Left ventricle myocardium inferior (tissue), 1 donor: ENCODE measurements at places on chromosomes 11 and 22. TPM values are rescaled to one million over a fixed set of nuclear protein-coding genes. Genes with fewer than 3 reads are reported as not detected.

DNA sequence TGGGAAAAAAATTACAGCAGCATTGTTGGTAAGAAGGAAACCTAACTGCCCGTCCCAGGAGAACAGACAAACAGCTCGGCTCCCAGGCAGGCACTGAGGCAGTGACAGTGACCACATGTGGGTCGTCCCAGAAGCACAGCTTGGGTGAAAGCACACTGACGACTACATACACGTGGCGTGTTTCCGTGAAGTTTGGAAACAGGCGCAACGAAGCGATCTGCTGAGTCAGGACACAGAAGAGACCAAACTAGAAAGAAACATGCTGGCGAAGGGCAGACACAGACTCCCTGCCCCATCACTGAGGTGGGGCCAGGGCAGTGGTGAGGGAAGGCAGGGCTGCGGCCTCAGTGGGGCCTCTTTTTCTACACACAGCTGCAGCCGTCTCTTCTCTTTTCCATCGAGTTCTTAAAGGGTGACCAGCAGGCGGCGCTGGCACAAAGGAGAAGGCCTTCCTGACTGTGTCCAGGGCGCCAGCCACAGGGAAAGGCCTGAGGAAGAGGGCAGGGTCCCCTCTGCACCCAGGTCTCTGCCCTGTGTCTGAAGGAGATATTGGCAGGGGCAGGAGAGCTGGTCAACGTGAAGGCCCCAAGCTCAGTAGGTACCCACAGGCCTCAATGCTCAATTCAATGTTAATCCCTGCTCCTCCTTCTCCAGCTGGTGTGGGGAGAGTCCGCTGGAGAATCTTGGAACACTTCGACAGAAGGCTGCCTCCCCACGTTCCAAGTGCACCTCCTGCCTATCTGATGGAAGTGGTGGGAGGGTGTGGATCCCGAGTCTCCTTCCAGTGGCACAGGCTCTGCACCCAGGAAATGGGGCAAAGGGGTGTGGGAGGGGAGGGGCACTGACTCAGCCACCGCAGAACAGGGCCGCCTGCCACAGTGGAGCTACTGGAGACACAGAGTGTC is 19.9 kb downstream of the CARS1 start:
- peaks cover 69% of the 10 kb centered on the region for H3K36me3 ChIP-seq
- no peaks in the 10 kb centered on the region for H3K27me3 ChIP-seq
- no peak overlapping the region for H3K4me3 ChIP-seq
- H3K4me1 ChIP-seq, result peaks cover 33% of the 10 kb centered on the region

GRCh38 chr11:2929531-2929949 is 320 bp upstream of the PHLDA2 start:
- H3K27me3 ChIP-seq, result peaks cover 70% of the 10 kb centered on the region
- peak overlapping the region; percentile 68 for H3K4me3 ChIP-seq
- peaks cover 30% of the 10 kb centered on the region for H3K4me1 ChIP-seq
- H3K27ac ChIP-seq, result peak overlapping the region; percentile 23

The KCNJ5 gene
- total RNA-seq, result 5.4 TPM

DNA sequence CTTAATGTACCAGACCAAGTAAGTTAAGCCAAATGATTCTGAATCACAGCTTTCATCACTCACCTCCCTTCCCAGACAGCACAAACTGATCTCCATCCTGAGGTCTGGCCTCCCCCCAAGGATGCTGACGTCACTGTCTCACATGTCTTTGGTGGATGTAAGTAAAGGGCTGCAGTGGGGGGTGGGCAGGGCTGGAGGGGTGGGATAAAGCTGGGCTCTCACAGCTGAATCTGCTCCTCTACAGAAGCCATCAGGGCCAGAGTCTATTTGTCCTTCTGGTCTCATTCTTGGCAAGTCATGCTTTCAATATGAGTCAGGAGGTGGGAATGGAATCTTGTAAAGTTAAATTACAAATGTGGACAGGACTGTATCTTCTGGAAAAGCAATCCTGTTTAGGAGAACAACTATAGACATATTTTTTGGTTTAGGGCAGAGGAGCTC is 32.7 kb downstream of the P4HA3 start:
- no peaks in the 10 kb centered on the region for H3K4me1 ChIP-seq
- H3K27me3 ChIP-seq, result no peaks in the 10 kb centered on the region
- H3K4me3 ChIP-seq, result no peak overlapping the region
- H3K36me3 ChIP-seq, result no peaks in the 10 kb centered on the region
- no peak overlapping the region for H3K27ac ChIP-seq
- peak; percentile 51 for DNase-seq

DNA sequence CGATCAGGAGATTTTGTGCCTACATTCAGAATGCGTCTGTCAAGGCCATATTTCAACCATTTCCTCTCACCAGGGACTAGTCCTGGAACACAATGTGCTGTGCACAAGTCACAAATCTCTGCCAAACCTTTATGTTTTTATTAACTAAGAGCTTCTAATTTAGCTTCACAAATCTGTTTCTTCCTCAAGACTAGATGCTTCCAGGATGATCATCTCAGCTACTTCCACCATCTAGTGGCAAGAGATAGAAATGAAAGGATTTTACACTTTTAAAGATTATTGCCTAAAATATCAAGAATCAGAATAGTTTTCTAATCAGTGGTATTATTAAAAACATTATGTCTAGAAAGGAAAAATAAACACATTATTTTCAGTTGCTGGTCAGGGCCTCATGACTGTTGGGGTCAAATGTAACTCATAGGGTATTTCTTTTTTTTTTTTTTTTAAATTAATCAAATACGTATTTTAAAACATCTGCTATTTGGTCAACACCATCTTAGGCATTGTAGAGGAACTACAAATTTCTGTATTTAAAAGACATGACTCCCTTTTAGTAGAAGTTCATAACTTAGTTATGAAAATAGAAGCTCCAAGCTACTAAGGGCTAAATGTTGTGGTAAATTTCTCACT is 1102.6 kb downstream of the DLG2 start:
- no peak overlapping the region for H3K4me3 ChIP-seq
- H3K27ac ChIP-seq, result no peak overlapping the region
- no peaks in the 10 kb centered on the region for H3K4me1 ChIP-seq
- DNase-seq, result no peak
- no peaks in the 10 kb centered on the region for H3K27me3 ChIP-seq

The MMP12 gene
- total RNA-seq, result not detected

GRCh38 chr22:32858121-32858703 is 56.7 kb downstream of the TIMP3 start:
- no peak for DNase-seq
- H3K27me3 ChIP-seq, result no peaks in the 10 kb centered on the region
- peaks cover 62% of the 10 kb centered on the region for H3K4me1 ChIP-seq
- peak overlapping the region; percentile 86 for H3K27ac ChIP-seq
- H3K36me3 ChIP-seq, result peaks cover 88% of the 10 kb centered on the region

GRCh38 chr22:22942511-22943329 is 55.1 kb downstream of the IGLL5 start:
- H3K36me3 ChIP-seq, result no peaks in the 10 kb centered on the region
- no peak overlapping the region for H3K4me3 ChIP-seq
- DNase-seq, result peak; percentile 40
- H3K27me3 ChIP-seq, result peaks cover 56% of the 10 kb centered on the region
- H3K27ac ChIP-seq, result no peak overlapping the region

The TRIM21 gene
- 8.4 TPM for total RNA-seq

The TSPAN32 gene
- 27.1 TPM for total RNA-seq

DNA sequence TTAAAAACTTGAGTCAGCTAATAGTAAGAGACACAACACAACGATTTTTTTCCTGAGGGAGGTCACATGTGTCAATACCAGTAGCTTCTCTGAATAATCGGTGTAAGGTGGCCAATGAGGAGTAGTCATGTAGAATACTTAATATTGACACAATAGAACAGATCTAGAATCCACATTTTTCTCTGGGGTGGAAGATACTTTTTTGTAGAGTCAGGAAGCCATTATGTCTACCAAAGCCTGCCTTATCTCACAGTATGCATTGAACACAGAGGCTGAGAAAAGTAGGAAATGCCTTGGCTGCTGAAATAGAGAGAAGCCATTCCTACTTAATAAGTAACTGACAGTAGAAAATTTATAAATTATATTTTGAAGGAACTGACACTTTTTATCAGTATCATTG is 725.0 kb downstream of the METTL15 start:
- no peaks in the 10 kb centered on the region for H3K27me3 ChIP-seq
- no peak overlapping the region for H3K4me3 ChIP-seq
- no peaks in the 10 kb centered on the region for H3K36me3 ChIP-seq
- H3K27ac ChIP-seq, result no peak overlapping the region
- DNase-seq, result no peak

DNA sequence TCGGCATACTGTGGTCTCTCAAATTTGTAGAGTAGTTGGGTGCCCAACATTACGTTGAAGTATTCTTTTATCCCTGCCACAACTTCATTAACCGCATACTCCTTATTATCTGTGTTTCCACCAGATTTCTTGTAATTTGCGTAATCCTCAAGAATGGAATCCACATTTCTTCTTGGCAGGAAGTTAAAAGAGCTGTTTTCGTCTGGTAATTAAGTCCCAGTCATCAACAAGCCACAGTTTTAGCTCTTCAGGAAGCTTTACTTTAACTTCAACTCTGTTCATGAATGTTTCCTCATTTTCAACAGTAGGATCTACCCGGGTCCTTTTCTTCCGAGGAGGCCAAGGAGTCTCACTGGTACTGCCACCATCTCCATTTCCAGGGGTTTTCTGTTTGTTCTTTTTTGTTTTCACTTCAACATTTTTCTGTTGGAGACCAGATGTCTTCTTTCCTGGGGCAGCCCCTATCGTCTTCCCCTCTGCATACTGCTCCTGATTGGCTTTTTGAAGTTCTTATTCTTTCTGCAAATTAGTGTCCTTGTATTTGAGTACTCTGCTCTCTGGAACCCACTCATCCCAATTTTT is 30.3 kb downstream of the PDE3B start:
- no peak overlapping the region for H3K27ac ChIP-seq
- no peaks in the 10 kb centered on the region for H3K36me3 ChIP-seq
- no peaks in the 10 kb centered on the region for H3K27me3 ChIP-seq
- no peak overlapping the region for H3K4me3 ChIP-seq
- DNase-seq, result no peak

DNA sequence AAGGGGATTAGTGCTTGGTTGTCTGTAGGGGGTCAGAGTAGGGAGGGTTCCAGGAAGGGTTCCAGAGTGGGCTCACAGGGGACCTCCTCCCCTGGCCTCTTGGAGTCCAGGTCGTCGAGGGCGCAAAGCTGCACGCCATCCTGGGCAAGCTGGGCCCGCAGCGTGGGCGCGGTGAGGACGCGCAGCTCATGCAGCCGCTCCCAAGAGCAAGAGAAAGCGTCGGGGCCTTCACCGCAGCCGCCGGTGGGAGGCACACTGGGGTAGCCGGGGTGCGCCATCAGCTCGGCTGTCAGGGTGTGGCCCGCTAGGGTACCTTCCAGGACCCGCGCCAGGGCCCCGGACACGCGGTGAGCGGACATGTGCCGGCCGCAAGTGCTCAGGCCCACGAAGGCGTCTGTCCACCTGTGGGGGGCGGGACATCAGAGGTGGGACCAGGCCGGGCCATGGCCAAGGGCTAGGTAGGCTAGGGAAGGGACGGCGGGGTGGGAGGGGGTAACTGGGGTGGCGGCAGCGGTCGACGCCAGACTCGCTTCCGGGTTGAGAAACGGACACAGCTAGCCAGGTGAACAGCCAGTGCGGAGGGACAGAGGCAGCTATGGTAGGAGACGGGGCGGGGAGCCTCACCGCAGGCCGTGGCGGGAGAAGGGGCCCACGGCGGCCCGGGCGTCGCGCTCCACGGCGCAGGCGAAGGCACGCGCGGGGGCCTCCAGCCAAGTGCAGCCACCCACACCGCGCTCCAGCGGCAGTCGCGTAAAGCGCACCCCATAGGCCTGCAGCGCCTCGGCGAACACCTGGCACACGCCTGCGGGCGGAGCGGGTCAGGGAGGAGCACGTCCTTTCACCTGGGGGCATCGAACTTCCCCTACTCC is 1.2 kb downstream of the YDJC start:
- peaks cover 51% of the 10 kb centered on the region for H3K4me1 ChIP-seq
- peak overlapping the region; percentile 75 for H3K27ac ChIP-seq
- peak overlapping the region; percentile 90 for H3K4me3 ChIP-seq
- H3K27me3 ChIP-seq, result no peaks in the 10 kb centered on the region

- H3K36me3 ChIP-seq, result no peaks in the 10 kb centered on the region
- no peaks in the 10 kb centered on the region for H3K27me3 ChIP-seq
- no peak overlapping the region for H3K4me3 ChIP-seq
- no peak for DNase-seq
- H3K4me1 ChIP-seq, result peaks cover 74% of the 10 kb centered on the region
- H3K27ac ChIP-seq, result peak overlapping the region; percentile 25
These were observed 48.8 kb downstream of the MAPK1 start for GRCh38 chr22:21818487-21819182.

The OR51B2 gene
- not detected for total RNA-seq

The IGLL5 gene
- 0.47 TPM for total RNA-seq

The DNAJB7 gene
- not detected for total RNA-seq

GRCh38 chr11:101019870-101020269 is 109.7 kb downstream of the PGR start:
- no peak overlapping the region for H3K27ac ChIP-seq
- no peak overlapping the region for H3K4me3 ChIP-seq
- H3K36me3 ChIP-seq, result no peaks in the 10 kb centered on the region
- no peak for DNase-seq
- peaks cover 12% of the 10 kb centered on the region for H3K4me1 ChIP-seq

GRCh38 chr11:8793114-8793777 is 110.7 kb downstream of the RPL27A start:
- H3K27ac ChIP-seq, result no peak overlapping the region
- H3K36me3 ChIP-seq, result peaks cover 4% of the 10 kb centered on the region
- no peak overlapping the region for H3K4me3 ChIP-seq

The DAGLA gene
- 3.2 TPM for total RNA-seq

DNA sequence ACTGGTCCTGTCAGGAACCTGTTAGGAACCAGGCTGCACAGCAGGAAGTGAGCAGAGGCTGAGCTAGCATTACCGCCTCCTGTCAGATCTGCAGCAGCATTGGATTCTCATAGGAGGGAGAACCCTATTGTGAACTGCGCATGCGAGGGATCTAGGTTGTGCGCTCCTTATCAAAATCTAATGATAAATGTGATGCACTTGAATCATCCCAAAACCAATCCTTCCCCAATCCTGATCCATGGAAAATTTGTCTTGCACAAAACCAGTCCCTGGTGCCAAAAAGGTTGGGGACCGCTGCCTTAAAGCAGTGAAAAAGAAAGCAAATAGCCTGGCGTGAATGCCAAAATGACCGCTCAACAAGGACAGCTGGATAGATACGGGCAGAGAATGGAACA is 1.9 kb upstream of the ARAP1 start:
- H3K27ac ChIP-seq, result no peak overlapping the region
- H3K27me3 ChIP-seq, result no peaks in the 10 kb centered on the region
- no peak for DNase-seq
- H3K36me3 ChIP-seq, result peaks cover 14% of the 10 kb centered on the region
- H3K4me3 ChIP-seq, result no peak overlapping the region

GRCh38 chr11:120898568-120898967 is 125.3 kb upstream of the TBCEL start:
- no peaks in the 10 kb centered on the region for H3K36me3 ChIP-seq
- no peak for DNase-seq
- no peak overlapping the region for H3K4me3 ChIP-seq
- H3K27me3 ChIP-seq, result peaks cover 86% of the 10 kb centered on the region

- peak; percentile 61 for DNase-seq
- H3K36me3 ChIP-seq, result peaks cover 17% of the 10 kb centered on the region
- peak within 1 kb of the TSS; percentile 76 for H3K4me3 ChIP-seq
- peaks cover 48% of the 10 kb centered on the region for H3K4me1 ChIP-seq
- peak within 1 kb of the TSS; percentile 98 for H3K27ac ChIP-seq
These were observed at the start of gene EFEMP2 for GRCh38 chr11:65872586-65873317. TSS of gene EFEMP2 (minus strand) at chr11:65872800. CDS start at chr11:65872354, 446 bp downstream.

- peaks cover 25% of the 10 kb centered on the region for H3K36me3 ChIP-seq
- H3K4me3 ChIP-seq, result no peak overlapping the region
- H3K27me3 ChIP-seq, result no peaks in the 10 kb centered on the region
- DNase-seq, result no peak
These were observed 50.8 kb upstream of the HORMAD2 start for GRCh38 chr22:30029512-30029911.

The CACNA1I gene
- 0.05 TPM for total RNA-seq

- no peaks in the 10 kb centered on the region for H3K4me1 ChIP-seq
- H3K27me3 ChIP-seq, result peaks cover 54% of the 10 kb centered on the region
- DNase-seq, result no peak
- H3K27ac ChIP-seq, result no peak overlapping the region
- H3K36me3 ChIP-seq, result no peaks in the 10 kb centered on the region
- no peak overlapping the region for H3K4me3 ChIP-seq
These were observed 292.2 kb downstream of the ST3GAL4 start for GRCh38 chr11:126647735-126648134.
